Osteoblast (primary cell): ENCODE measurements at places on chromosomes 13 and 19. TPM values are rescaled to one million over a fixed set of nuclear protein-coding genes. Genes with fewer than 3 reads are reported as not detected.

Gene TNFSF13B
- total RNA-seq: 2.2 and 4.7 TPM in 2 replicates

Gene FUT1
- under 0.01 TPM in 1 of 2 replicates, not detected in the other for total RNA-seq

Gene ZNF850
- 2.5 and 3.2 TPM in 2 replicates for total RNA-seq

Gene IZUMO2
- not detected in 2 replicates for total RNA-seq

Gene PLIN5
- total RNA-seq: 0.36 TPM in 1 of 2 replicates, not detected in the other

Gene C19orf67
- not detected in 2 replicates for total RNA-seq

Gene TMEM145
- total RNA-seq: not detected in 2 replicates

DNA sequence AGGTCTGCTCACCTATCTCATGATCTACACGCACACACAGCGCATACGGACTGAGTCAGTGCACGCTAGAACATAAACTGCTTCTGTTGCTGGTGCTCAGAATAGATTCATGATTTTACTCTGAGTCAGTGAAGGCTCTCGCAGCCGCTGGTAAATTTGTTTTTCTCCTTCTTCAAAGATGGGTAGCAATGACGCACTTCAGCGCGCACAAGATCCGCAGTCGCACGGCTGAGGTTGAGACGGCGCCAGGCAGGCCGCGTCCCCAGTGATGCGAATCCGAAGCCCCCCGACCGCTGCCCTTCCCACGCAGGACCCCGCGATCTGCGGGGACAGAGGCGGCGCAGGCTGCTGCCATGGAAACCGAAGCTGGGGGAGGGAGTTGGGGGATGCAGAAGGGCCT is 103.7 kb upstream of the USP29 start:
- DNase-seq: no peak

DNA sequence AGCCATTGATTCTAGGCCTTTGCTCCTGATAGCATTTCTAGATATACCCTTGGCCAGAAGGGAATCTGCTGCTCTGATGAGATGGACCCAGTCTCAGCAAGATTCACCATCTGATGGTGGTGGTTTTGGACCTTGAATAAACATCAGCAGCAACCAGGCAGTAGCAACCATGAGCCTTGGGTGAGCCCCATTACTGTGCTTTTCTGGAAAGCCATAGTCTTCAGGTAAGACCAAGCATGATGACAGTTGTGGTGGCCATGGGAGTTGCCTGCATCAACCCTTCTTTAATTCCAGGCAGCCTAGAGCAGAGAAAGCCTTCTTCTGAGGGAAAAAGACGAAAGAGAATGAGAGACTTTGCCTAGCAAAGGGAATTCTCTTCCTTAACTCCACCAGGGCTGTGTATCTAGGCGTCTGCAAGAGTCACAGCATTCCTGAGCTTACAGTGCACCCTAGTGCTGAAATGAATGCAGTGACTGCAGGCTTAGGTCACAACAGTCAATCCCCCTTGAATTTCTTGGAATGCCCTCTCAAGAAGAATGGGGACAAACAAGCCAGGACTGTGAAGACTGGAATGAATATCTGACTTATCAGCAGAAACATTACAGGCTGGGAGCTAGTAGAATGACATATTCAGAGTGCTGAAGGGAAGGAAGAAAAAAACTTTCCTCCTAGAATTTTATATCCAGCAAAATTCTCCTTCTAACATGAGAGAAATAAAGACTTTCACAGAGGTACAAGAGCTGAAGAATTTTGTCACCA is 942.4 kb upstream of the PCDH20 start:
- no peak for DNase-seq

DNA sequence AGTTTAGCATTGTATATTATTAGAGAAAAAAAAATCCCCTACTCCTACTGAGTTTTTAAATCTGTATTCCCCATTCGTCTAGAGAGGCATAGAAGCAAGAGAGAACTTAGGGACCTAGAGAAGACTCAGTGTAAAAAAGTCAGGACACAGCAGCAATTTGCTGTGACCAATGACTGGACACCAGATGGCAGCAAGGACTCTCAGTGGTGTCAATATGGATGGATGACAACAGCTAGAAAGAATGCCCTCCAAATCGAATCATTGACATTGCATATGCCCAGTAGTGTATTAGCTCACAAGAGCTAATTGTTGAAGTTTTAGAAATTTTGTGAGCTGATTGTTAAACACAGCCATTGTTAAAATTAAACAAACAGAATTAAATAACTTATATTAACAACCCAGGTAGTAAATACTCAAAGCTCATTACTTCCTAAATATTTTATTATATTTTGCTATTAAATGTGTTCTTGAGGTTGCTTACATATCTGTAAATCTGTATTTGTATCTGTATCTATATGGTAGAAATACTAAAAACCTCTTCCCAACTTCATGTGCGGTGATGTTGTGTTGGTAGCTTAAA is 43.9 kb downstream of the SIAH3 start:
- DNase-seq: no peak

- no peak for DNase-seq
Observed at GRCh38 chr19:39867133-39867532, 21.0 kb upstream of the FBL start.

DNA sequence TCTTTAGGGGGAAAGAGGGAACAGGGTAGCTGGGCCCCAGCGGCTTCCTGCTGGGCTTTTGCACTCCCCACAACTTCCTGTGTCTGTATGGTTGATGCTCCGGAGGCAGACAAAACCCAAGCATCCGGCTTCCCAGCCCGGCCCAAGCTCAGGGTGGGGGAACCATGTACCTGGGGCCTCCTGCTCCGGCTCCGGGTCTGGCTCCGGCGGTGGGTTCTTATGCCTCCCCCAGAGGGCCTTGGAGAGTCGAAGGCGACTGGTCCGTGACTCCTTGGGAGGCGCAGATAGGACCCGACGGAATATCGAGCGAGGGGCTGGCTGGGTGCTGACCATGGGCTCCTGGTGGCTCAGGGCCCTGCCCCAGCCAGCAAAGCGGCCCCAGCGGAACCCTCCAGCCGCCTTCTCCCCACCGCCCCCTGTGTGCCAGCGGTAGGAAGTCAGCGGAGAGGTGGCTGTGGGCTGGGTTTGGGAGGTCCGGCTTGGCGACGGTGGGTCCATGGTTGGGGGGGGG is 428 bp downstream of the RASAL3 start:
- no peak for DNase-seq

GRCh38 chr13:97723655-97724054 is 229.8 kb upstream of the IPO5 start:
- no peak for DNase-seq

DNA sequence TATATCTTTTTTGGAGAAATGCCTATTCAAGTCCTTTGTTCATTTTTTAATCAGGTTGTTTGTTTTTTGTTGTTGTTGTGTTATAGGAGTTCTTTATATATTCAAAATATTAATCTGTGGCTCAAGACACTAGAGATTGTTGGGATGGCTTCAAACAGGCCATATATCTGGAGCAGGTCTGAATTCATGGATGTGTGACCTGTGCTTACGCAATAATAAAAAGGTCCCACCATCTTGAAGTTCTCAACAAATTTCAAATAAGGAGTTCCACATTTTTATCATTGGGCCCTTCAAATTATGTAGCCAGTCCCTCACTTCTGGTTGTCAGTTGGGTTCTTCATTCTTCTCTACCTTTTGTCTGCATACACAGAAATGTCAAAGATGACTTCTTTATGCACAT is 17.7 kb upstream of the NUDT15 start:
- DNase-seq: no peak

- DNase-seq: no peak
Observed at GRCh38 chr13:22765547-22765946, 415.2 kb upstream of the SGCG start.

DNA sequence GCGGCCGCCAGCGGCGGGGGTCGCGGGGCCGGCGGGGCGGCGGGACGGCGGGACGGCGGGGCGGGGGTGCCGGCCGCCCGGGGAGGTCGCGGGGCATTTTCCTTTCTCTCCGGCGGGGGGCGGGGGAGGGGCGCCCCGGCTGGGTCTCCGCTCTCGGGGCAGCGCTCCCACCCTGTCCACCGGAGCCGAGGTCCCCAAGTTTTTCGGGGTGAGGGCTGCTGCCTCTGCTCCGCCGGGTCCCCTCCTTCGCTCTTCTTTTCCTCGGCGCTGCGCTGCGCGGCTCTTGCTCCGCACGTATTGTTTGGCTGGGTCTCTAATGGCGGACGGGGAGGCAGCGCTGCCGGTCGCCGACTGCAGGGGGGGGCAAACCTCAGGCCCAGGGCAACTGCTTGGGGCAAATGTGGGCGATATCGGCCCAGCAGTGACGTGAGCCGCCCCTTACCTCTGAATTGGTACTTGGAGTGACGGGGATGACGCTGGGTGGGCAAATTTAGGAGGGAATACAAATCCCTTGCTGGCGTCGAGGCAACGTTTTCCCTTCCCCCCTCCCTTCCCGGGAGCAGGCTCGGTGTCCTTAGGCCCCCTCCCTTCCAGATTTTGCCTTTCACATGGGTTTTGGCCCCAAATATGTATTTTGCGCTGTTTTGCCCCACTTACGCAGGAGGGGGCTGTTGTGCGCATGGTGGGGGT is 759 bp downstream of the ZMYM2 start:
- DNase-seq: peak; percentile 90

- DNase-seq: peak; percentile 94
Observed at GRCh38 chr19:3982701-3983541, 2.3 kb downstream of the EEF2 start.

DNA sequence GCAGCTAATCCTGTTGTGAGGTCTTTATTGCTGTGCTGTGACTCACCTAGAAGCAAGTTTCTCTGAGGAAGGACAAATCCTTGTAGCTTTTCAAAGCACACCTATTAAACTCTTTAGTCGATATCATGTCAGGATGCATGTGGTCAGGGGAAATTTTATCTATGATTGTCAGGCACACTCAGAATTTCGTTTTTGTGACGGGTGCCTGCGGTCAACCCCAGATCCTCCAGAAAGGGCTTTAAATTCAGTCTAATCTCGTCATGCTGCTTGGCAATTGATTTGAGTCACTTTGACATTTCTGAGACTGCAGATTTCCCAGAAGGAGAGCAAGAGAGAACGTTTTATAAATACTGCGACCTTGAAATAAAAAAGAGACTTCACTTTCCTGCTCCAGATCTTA is 316.9 kb downstream of the FGF9 start:
- DNase-seq: no peak

- no peak for DNase-seq
Observed at GRCh38 chr13:63438951-63439350, 2023.3 kb upstream of the PCDH20 start.

- DNase-seq: no peak
Observed at GRCh38 chr13:73607489-73608156, 526.6 kb downstream of the KLF12 start.

DNA sequence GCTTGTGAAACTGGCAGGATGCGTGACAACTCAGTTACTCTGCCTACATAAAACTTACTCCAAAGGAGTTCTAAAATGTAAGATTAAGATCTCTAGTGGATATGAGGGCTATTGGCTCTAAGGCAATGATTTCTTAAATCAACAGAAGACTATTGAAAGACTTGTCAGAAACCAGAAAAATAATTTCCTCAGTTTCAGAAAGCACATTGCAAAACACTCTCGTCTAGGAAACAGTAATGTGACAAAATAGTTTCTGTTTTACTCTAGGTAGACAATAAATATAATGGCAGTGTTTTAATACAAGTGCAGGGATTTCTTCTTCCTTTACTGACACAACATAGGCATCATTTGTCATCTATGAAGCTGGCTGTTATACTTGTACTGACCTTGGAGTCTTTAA is 230.1 kb downstream of the KCTD12 start:
- no peak for DNase-seq

- DNase-seq: peak; percentile 97
Observed at GRCh38 chr19:18173572-18174288, at the start of gene IFI30. Gene IFI30, plus strand, starts transcription at chr19:18173813. Its CDS starts 29 bp downstream, at chr19:18173842.
